ENCODE measurements at places on chromosomes 1 and 21.

GRCh38 chr1:50658459-50659076 is 235.3 kb upstream of the DMRTA2 start:
- DNase-seq, result peak; percentile 36

DNA sequence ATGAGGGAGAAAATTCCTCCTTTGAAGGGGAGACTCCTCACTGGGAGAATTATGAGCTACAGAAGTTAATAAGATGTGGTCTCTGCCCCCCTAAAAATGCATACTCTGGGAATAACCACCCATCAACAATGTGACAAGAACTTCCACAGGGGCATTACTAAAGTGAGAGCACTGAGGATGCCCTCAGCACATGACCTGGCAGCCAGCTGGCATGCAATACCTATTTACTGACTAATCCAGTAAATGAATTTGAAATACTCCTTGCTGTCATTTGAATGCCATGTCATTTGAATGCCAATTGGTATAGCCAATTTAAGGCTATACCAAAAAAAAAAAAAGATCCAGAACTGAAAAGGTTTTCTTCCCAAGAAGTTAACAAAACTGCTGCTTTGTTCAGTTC is 30.8 kb downstream of the PLPP3 start:
- no peak for DNase-seq

DNA sequence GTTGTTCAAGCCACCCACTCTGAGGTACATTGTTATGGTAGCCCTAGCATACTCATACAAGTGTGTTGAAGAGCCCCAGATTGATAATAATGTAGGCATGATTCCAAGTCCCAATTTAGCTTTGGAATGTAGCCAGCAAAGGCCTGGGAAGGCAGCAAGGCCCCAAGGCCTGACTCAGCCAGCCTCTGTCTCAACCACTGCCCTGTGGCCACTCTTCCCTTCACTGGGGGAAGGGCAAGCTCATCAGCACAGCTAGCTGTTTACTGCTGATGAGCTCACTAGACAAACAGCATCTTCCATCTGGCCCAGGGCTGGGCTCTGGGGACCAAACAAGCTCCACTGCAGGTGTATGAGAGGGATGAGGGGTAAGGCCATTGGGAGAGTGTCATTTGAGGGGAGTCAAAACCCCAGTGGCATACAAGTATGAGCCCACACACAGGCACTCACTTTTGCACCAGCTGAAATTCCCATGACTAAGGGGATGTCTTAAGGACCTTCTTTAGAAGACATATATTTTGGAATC is 2.2 kb upstream of the IRF6 start:
- peak; percentile 90 for DNase-seq

- DNase-seq, result no peak
These were observed 13.8 kb upstream of the FCGR2A start for GRCh38 chr1:161491472-161491871.

- no peak for DNase-seq
These were observed 569 bp downstream of the RCAN3 start for GRCh38 chr1:24503059-24503751.

DNA sequence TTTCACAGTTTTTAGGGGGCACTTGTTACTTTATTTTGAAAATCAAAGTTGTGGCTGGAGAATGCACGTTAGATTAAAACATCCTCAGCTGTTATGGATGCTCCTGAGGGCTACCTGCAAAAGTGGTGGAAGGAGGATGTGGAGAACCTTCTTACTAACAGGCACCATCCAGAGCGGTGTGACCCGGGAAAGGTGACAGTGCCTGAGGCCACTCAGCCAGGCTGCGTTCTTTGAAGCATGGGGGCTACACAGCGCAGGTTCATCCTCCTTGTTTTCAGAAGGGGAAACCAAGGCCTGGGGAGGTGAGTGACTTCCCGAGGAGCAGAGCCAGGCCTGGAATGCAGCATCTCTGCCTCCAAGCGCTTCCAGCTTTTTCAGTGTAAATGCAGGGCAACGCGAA is 24.0 kb downstream of the DMRTB1 start:
- no peak for DNase-seq

- no peak for DNase-seq
These were observed 422.4 kb downstream of the ADGRL2 start for GRCh38 chr1:82223091-82223490.

DNA sequence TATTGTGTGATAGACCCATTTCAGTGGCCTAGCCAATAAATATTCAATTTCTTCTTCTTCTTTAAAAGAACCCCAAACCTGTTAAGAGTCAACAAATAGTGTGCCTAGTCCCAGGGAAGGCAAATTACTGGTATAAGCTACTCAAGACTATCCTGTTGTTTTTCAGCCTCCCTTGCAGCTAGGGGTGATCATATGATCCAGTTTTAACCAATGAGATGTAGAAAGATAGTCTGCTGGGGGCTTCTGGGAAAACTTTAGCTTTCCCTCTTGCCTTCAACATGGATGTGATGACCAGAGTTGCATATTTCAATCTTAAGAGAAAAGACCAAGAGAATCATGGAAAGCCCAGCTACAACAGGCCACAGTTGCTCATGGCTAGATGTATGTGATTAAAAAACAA is 4.7 kb upstream of the NUP210L start:
- DNase-seq, result no peak

DNA sequence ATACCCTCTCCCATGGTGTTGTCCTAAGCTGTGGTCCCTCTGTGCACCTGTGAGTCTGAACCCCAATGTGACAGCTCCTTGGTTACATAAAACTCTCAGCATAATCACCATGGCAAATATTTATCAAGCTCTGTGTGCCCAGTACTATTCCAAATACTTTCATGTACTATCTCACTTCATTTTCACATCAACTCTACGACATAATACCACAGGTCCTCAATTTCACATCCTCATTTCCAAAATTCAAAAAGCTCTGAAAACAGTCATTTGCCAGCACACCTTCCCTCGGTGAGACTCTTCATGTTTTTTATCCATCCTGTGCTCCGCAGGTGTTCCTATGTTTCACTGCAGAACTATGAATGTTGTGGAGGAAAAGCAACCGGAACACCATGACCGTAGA is 12.4 kb upstream of the CREG1 start:
- DNase-seq, result no peak

- no peak for DNase-seq
These were observed 1623.3 kb upstream of the B3GALT2 start for GRCh38 chr1:194809665-194810064.

DNA sequence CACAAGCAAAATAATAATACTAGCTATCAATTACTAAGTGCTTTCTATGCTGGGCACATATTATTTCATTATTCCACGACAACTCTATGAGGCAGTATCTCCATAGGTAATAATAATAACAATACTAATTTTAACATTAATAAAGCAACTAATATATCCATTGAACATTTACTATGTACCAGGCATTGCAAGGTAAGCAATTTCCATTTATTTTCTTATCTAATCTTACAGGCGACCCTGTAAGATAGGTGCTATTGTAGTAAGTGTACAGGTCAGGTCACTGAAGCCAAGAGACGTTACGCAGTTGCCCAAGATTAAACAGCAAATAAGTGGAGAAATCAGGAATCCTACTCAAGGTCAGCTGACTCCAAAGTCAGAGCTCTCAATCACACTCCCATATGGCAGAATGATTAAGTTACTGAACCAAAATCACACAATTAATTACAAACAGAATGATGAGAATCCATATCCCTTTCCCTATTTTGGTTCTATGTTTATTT is 198.4 kb downstream of the SLC45A1 start:
- no peak for DNase-seq

GRCh38 chr1:77540501-77541161 is 141.8 kb downstream of the ZZZ3 start:
- peak; percentile 78 for DNase-seq

GRCh38 chr1:30909365-30910068 is 959 bp upstream of the SDC3 start:
- DNase-seq, result no peak

GRCh38 chr1:9825093-9826074 is 1.6 kb upstream of the CLSTN1 start:
- peak; percentile 67 for DNase-seq

GRCh38 chr1:85440612-85441011 is 24.3 kb downstream of the DDAH1 start:
- DNase-seq, result no peak

DNA sequence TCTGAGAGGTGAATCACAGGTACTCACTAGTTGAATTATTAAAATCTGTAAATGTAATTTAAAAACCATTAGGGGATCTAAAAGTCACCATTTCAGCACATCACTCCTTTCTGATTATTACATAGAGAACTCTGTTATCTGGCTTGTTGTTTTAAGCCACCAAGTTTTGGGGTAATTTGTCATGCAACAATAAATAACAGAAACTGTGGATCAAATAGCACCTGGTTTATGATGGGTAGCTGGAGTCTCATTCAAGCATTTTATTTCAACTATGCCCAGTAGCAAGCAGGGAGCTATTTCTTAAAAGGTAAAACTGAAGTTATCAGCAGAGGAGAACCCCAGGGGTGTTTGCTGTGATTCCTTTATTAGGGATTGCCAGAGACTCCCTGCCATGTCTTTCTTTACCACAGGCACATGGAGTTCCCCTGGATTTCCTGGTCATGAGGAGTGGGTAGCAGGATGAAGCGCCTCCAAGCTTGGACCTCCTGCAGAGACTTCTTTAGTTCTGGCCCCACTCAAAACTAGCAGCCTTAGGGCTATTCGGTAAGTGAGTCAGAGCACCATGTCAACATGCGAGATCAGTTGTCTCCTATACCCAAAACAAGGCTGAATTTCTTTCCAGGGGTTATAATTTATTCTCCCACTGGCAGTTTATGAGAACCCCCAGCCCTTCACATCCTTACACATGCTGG is 179.2 kb downstream of the GIPC2 start:
- DNase-seq, result peak; percentile 47

- peak; percentile 89 for DNase-seq
These were observed 127.6 kb downstream of the CYYR1 start for GRCh38 chr21:26445440-26445839.

DNA sequence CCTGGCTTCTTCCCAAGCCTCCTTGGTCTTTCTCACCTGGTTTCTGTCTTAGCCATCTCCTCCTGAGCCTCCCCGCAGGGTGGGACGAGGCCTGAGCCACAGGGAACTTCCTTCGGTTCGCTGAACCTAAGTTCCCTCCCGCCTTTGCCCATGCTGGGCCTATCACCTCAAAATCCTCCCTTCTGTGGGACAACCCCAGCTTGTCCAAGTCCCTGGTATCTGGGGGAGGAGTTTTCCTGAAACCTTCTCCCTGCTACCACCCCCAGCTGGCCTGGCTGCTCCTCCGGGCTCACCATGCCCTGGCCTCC is 27.7 kb upstream of the VPS13D start:
- DNase-seq, result no peak

DNA sequence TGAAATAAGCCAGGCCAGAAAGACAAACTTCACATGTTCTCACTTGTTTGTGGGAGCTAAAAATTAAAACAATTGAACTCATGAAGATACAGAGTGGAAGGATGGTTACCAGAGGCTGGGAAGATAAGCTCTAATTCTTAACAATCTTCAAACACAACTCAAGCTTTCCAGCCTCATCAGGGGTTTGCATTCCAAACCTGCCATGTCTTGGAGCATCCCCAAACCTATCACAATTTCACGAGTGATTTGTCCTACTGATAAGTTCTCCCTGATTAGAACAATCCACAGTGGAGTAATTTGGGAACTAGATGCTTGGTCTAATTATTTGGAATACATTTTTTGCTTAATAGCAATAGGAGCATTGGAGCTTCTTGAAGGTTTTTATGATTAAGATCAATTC is 418.5 kb upstream of the PKN2 start:
- DNase-seq, result no peak

DNA sequence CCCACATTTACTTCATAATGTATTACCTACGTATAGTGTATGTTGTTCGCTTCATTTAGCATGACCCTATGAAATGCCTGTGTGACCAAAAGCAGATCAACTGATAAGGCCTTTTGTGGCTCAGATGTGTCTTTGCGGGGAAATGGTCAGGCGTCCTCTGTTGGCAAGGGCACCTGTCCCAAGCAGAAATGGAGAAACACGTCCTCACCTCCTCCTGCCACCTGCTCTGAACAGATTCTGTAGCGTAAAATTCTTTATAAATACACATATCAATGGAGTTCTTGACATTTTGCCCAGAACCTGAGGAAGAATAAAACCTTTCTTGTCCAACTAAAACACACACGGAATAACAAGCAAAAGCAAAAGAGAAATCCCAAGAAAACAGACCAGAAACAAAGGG is 417.9 kb downstream of the KIF26B start:
- DNase-seq, result no peak

DNA sequence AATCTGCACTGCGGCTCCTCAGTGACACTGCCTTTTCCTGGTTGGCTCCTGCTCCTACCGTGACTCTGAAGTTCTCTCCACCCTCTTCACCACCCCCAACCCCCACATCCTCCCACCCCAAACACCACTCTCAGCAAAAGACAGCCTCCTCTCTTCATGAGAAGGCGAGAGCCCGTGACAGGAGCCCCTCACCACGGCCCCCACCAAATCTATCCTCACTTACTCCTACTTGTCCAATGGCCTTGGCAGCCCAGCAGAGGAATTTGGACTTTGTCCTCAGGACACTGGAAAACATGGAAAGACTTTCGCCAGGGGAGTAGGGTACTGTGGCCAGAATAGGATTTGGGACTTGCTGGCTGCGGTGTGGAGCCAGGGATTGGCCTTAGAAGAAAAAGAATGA is 6.9 kb downstream of the TMEM125 start:
- no peak for DNase-seq

All from fibroblast of skin of scalp (primary cell).